ENCODE measurements at places on chromosomes 2 and 18.

GRCh38 chr2:41414486-41415230, 633.2 kb upstream of the PKDCC start:
- DNase-seq: no peak

GRCh38 chr2:112185131-112185530, 46.9 kb downstream of the FBLN7 start:
- DNase-seq: no peak

DNA sequence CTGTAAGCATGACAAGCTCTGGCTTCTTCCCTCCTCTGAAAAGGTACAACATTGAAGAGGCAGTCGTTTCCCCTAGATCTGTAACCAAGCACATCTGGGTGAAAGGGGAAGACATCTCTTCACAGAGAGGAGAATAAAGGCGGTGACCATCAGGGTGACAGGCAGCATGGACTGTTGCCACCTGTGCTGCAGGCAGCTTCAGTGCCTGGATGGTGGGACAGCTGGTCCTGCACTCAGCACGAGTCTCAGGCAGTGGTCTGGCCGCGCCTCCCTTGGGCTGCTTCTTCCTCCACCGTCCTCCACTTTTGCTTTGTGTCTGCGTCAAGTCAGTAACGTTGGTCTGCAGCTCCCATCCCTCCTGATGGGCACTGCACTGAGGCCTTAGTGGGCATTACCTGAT, 264.4 kb downstream of the NEDD4L start:
- no peak for DNase-seq

DNA sequence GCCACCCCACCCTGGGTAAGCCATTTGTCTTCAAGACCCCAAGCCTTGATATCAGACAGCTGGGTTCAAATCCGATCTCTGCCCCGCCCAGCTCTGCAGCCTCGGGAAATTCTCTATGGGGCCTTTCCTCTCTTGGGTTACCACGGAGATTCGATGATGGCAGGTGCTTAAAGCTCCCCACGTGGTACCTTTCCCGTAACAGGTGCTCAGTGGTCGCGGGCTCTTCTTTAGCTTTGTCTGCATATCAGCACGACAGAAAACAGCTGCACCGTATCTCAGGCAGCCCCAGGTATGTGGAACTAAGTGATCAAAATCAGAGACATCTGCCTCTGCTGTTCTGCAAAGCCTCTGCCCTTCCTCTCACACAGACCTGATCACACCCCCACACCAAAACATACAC, 37.4 kb downstream of the TTC32 start:
- DNase-seq: no peak

DNA sequence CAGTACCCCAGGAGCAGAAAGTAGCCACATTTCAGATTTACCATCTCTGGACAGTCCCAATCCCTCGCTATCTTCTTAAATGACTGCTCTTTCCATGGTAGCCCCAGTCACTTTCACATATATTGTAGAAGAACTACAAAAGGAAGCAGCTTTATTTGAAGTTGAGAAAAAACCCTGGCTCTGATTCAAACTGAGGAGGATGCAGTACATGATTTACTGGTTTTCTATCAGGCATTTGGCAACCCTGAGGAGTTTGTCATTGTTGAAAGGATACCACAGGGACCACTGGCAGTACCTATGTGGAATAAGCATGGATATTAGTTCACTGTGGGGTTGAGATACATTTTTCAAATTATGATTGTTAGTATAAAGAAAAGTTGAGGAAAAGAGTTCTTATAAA, 640.9 kb upstream of the SETBP1 start:
- DNase-seq: no peak

GRCh38 chr2:122028371-122029100, 273.1 kb downstream of the TSN start:
- no peak for DNase-seq

GRCh38 chr2:33652830-33653229, 53.7 kb upstream of the FAM98A start:
- DNase-seq: no peak

- no peak for DNase-seq
Measured at GRCh38 chr2:48545244-48545643, 15.3 kb downstream of the STON1 start.

DNA sequence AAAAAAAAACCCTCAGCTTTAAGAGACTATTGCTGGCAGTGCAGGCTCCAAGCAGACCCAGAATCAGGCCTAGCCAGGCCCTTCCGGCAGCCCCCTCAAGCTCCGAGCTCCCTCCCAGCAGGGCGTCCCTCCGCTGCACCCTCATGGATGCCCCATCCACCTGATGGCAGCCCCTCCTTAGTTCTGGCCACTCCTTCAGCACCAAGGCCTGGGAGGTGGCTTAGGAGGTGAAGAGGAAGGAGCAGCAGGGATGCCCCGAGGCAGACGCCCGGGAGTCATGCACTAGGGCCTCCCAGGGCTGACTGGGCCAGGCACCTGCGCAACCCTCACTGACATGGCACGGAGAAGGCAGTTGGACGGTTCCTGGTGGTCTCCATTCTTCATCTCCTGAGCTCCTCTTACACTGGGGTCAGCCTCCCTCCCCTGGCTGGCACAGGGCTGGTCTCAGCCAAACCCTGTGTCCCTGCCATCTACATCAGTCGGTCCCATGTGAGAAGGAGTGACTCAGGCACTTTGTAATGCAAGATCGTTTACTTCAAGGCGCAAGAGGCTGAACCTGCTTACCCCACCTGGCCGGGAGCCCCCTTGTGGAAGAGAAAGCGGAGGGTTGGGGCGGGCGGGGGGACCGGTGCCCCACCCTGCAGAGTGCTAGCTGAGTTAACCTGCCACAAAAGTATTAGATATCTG, 53.5 kb upstream of the ID2 start:
- DNase-seq: no peak

DNA sequence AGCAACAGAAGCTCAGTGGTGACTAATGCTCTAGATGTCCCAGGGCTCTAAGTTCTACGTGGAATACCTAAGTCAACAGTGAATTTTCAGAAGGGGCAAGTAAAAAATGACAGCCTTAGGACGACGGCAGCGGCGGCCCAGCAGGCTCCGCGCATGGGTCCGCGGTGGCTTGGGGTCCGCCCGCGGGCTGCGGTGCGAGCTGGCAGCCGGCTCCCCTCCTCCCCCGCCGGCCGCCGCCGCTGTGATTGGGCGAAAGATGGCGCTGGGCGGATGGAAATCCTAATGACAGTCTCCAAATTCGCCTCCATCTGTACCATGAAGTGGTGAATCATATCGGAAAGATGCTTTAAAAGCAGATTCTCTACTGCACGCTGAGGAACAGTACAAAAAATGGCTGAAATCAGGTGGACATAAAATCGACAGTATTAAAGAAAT, 74.7 kb downstream of the HNRNPLL start:
- no peak for DNase-seq

DNA sequence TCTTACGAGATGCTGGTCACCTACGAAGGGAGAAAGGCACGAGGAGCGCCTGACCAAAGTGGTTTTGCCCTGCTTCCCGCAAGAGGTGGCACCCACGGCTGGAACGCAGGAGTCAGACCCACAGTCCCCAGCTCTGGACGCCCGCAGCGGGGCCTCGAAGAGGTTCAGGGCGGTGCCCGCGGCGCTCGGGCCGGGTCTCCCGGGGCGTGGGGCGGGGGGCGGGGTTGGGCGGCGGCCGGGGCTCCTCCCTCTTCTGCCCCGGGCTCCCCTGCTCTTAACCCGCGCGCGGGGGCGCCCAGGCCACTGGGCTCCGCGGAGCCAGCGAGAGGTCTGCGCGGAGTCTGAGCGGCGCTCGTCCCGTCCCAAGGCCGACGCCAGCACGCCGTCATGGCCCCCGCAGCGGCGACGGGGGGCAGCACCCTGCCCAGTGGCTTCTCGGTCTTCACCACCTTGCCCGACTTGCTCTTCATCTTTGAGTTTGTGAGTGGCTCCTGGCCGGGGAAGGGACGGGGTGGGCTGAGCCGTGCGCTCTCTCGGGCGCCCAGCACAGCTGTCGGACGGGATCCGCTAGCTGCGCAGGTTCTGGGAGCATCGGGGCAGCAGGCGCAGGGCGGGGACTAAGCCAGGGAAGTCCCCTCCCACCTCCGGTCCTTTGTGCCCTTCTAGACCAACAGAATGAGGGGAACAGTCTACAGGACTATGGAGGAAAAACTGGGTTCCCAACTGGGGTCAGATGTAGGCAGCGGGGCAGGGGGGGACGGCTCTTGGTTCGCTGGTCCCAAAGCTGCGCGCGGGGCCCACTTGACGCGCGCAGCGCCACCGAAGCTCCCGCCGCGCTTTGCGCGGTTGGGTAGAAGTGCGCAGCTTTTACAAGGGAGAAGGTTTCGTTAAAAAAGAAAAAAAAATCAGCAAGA, at the start of gene MAL:
Gene MAL, plus strand, starts transcription at position 303 of the 914 bp plus-strand sequence. Its CDS starts 85 bp downstream, at position 388.
- peak; percentile 54 for DNase-seq

DNA sequence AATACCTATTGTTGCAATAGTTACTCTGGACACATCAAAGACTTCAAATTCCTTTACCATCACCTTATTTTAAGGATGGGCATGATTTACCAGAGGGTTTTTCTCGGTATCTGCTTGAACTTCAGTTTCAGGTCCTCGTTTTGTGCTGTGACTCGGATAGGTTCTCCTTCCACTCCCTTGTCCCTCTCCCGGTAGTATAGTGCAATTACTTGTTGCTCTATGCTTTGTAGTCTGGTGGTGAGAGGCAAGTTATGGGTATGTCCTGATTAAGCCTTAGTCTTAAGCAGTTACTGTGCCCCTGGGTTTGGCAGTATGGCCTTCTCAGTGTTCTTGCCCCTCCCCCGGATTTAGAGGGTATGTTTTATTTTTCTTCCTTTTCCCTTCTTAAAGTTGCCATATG, 96.6 kb downstream of the RHBDD1 start:
- no peak for DNase-seq

DNA sequence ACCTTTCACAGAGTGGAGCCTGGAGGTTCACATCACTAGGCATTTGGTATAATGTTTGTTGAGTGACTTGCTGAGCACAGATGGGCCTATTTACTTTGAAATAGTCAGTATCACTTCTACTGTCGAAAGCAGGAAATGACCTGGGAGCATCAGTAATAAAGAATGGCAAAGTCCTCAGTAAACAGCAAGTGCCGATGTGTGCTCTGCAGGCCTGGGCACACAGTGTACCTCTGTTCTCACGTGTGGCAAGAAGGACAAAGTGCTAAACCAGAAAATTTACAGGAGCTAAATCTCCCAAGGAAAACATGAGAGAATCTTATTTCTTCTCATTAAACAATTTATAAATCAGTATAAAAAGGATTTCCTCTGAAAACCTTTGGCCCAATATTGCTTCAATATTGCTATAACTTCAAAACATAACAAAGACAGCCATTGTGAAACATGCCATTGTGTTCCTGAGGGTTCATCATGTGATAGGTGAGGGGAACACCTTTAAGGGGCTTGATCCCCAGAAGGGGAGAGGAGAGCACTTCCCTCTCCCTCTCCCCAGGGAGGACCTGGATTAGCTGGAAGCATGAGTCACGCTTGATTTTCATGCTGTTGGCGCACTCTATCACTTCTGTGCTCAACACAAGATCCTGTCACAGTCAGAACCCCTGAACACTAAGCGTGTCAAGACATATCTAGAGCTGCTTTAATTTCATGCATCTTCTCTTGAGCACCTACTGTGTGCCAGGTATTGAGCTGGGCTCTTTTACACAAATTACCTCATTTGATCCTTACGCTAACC, 131.5 kb upstream of the SMAD2 start:
- DNase-seq: no peak

DNA sequence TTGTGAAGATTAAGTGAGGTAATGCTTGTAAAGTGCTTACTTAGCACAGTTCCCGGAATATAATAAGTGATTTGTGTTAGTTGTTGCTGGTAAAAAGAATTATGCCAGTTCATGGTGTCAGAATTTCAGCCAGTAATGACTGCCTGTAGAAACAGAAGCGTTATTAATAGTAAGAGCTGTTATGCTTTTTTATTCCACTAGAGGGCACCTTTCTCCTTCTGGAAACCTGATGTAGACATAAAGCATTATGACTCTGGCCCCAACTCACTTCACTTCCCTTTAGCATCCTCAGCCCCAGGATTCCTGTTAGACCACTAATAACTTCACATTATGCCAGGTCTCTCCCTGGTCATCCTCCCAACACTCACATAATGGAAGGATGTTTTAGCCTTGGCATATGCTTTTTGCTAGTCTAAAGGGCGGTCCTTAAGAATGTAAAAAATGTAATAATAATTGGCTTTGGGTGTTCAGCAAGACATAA, 34.9 kb downstream of the C18orf54 start:
- no peak for DNase-seq

Data from activated T-cell treated with anti-CD3 and anti-CD28 coated beads for 1 hour (primary cell).